CD4-positive, alpha-beta T cell treated with Interleukin-17A for 4 hours (primary cell): ENCODE measurements at places on chromosomes 1 and 21.

DNA sequence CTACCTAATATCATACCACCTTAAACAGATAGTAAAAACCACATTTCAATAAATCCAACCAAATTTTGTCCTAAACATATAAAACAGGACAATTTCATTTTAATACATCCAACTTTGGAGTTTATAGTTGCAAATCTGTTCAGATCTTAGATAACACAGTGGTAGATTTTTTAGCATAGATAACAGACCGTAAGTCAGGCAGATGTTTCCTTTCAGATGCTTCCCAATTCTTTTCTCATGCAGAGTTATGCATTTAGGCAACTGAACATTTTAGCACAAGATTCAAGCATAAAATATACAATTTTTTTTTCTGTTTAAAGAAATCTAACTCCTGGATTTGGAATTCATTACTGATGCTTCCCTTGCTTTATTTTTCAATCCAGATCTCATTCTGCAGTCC is 156.5 kb upstream of the ZNHIT6 start:
- no peak for DNase-seq

DNA sequence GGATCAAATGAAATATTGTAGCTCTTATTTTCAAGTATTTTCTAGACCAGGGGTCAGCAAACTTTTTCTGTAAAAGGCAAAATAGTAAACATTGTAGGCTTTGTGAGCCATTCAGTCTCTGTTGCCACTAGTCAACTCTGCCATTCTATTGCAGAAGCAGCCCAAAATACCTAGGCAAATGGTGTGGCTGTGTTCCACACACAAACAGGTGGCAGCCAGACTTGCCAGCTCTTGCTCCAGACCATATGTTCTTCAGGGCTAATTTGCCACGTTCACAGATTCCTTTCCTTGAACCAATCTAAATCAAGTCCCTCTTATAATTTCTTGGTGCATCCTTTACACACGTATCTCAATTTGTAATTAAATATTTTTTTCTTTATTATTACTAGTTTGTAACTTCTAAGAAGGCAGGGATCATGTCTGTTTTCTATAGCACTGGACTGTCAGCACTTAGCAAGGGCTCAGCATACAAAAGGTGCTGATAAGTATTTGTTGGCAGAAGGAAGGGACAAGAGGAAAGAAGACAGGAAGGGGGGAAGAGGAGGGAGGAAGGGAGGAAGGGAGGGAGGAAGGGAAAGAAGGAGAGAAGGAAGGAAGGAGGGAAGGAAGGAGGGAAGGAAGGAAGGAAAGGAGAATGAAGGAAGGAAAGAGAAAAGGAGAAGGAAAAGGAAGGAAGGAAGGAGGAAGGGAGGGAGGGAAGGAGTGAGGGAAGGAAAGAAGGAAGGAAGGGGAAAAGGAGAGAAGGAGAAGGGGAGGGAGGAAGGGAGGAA is 106.5 kb upstream of the EDEM3 start:
- no peak for DNase-seq

DNA sequence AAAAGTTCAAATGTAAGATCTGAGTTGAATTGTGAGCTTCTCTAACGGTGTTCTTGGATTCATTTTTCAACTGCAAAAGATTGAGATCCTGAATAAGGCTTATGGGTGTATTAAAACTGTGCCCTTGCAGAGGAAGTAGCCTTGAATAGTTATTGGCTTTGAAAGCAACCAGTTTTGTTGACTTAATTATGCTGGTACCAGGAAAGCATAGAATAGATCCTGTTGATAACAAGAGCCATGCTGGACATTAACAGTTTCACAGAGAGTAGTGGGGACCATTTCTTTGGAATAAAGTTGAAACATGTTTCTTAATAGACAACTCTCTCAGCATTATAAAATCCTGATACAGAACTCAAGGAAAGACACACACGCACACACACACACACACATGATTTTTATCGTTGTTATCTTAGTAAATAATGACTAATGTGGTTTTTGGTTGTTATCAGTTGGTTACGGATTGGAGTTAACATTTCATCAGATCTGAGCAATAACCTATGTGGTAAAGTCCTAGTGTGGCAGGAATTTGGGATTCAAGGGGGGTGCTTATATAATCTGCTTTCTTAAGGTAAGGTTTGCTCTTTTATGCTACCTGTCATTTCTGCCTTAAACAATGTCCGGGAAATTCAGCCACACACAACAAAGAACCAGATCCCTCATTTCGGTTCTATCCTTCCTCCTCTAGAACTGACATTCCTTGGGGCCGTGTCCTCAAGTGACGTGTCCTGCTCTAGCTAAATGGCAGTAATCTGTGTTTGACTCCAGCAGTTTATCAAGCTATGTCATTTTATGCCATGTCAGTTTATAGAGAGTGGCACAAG is 330.9 kb downstream of the CHRM3 start:
- peak; percentile 7 for DNase-seq

GRCh38 chr21:29217818-29218291 is 80.9 kb upstream of the BACH1 start:
- no peak for DNase-seq

DNA sequence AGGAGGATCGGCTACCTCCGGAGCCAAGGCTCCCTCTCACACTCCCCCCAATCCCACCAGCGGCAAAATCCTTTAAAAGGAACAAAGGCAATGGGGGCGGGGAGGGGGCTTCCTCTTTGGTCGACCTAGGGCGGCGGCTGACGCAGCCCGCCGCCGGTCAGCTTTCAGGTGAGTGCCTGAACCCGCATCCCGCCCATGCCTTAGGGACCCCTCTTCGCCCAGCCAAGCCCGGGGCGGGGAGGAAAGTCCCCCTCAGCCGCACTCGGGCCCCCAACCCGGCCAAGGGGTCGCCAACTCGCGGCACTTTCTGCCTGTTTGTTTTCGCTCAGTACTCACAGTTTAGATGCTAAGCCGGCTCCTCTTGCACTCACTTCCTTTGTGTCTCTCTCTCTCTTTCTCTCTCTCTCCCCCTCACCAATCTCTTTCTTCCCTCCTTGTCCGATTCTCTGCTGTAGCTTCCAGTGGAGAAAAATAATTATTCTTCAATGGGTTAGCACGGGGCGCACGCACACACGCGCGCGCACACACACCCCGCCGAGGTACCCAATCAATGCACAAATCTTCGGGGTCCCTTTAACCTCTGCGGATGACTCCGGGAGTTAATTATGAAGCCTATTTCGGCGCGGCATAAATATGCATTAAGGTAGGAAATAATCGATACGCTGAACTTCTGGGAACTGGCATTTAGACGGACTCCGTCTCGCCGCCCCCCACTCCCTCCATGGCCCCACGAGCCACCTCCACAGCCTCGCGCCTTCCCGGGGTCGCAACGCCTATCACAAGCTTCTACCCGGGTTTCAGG is at the start of gene BLACAT1:
Gene BLACAT1 (minus strand): TSS at position 465 of the 802 bp plus-strand sequence.
- no peak for DNase-seq

GRCh38 chr1:1146026-1146425 is 27.7 kb upstream of the TTLL10 start:
- DNase-seq, result no peak
